Activated CD8-positive, alpha-beta T cell treated with anti-CD3 and anti-CD28 coated beads for 36 hours (primary cell): ENCODE measurements at places on chromosomes 16 and 17. TPM values are rescaled to one million over a fixed set of nuclear protein-coding genes. Genes with fewer than 3 reads are reported as not detected.

DNA sequence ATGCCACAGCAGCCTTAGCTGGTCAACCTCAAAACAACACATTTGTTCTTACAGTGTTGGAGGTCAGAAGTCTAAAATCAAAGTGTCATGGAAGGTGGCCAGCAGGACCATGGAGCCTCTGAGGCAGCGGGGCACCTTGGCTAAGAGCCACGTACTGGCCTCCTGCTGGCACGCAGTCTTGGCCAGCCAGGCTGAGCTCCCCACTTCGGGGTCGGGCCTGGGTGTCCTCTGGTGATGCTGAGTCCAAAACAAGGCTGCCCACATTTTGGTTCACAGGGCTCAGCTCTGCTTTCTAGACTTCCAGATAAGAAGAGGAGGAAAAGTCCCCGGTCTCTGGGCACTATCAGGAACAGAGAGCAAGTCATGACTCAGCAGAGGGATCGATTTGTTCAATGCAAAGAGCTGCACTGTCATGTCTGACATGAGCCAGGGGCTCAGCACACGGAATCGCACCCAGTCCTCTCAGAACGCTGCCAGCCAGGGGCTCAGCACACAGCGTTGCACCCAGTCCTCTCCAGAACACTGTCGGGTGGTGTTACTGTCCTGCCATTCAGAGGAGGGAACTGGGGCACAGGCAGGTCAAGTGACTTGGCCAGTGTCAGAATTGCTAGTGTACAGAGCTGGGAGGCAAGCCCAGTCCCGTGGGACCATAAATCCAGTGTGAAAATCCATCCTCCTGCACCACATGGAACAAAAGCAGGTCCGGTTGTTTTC is 2.5 kb downstream of the LGALS9 start:
- H3K27ac ChIP-seq, result no peak overlapping the region
- H3K36me3 ChIP-seq, result peaks cover 2% of the 10 kb centered on the region
- DNase-seq, result no peak
- no peak overlapping the region for H3K4me3 ChIP-seq
- H3K4me1 ChIP-seq, result peaks cover 25% of the 10 kb centered on the region

DNA sequence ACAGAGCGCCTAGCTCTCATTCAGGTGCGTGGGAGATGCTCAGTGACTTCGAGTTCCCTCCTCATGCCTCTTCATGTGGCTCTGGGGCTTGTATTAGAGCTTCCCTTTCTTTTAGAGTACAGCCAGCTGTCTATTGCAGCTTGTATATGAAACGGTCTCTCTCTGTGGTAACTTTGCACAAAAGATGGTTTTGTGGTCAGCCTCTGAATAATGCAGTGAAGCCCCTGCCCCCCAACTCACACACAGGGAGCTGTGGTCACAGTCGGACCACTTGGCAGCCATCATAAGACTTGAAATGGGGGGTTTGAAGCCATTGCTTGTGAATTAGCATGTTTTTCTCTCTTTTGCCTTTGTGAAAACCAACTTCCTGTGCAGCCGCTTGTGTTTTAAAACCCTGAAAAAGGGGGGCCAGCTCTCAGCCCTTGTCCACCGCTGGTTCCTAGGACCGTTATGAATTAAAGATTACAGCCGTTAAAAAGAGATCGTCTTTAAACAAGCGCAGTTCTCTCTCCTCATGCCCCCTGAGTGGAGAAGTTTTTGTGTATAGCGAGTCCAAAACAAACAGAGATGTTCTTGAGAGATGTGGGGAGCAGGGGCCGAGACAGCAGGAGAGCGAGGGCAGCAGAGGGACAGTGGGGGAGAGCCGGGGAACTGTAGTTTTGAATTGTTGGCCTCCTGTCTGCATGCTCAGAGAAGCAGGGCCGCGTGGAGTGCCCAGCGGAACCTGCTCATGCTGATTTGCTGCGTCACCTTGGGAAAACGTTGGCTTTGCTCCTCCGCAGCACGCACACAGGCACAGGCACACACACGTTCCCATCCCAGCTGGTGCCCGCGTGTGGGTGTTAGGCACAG is 199.0 kb downstream of the MSI2 start:
- no peaks in the 10 kb centered on the region for H3K27me3 ChIP-seq
- peak; percentile 81 for DNase-seq
- peaks cover 18% of the 10 kb centered on the region for H3K36me3 ChIP-seq
- H3K4me1 ChIP-seq, result peaks cover 68% of the 10 kb centered on the region
- H3K4me3 ChIP-seq, result peak overlapping the region; percentile 57
- H3K27ac ChIP-seq, result peak overlapping the region; percentile 94

The PIRT gene
- not detected for total RNA-seq

DNA sequence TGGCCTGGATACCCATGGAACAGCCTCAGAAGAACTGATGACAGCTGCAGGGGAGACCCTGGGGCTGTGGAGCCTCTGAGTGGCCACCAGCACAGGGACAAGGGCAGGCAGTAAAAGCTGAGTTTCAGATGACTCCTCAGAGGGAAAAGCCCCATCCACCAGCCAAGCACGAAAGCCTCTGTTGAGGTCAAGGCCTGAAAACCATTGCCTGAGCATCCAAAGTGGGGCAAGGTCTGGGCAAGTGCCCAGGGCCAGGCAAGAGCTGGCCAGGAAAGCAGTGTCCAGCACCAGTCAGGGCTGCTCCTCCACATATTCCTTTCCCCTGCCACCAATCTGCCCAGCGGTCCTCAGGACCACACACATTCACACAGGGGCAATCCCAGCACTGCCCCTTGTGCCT is 16.4 kb downstream of the ATP6V0D1 start:
- H3K4me3 ChIP-seq, result no peak overlapping the region
- no peak overlapping the region for H3K27ac ChIP-seq
- peaks cover 12% of the 10 kb centered on the region for H3K4me1 ChIP-seq
- DNase-seq, result no peak
- H3K27me3 ChIP-seq, result no peaks in the 10 kb centered on the region
- no peaks in the 10 kb centered on the region for H3K36me3 ChIP-seq

The LRRC75A gene
- total RNA-seq, result 2.3 TPM

GRCh38 chr17:8151120-8151640 is 1.0 kb downstream of the PER1 start:
- DNase-seq, result peak; percentile 91
- H3K27ac ChIP-seq, result peak overlapping the region; percentile 65
- H3K4me1 ChIP-seq, result peaks cover 38% of the 10 kb centered on the region
- H3K4me3 ChIP-seq, result no peak overlapping the region

DNA sequence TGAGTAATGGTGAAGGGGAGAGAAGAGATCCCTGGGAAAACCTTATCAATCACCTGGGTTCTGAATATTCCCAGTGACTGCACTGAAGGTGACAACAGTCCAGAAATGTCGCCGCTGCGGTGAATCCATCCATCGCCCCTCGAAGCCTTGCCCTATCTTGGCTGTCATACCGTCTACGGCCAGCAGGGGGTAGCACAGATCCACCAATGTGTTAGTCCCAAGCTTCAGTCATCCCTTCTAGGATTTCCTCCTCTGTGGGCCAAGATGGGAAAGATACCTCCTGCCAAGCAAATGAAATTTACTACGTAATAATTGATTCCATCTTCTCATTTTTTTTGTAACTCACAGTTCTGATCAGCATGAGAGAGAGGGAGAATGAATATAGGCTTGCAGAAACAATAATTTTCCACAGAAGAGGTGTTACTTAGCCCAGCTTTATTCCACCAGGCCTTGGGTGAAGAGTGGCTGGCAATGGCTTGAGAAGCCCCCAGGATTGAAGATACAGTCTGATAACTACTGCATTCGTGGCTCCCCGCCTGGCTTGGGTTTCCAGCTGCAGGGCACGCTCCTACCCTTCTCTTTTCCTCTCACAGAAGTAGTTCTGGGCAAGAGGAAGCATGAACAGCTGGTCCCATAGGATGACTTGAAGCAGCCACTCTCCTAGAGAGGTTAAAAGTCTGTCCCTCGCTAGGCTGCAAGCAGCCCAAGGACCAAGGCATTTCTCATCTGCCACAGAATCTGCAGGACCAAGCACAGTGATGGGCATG is 2.6 kb upstream of the FMNL1 start:
- H3K27ac ChIP-seq, result peak overlapping the region; percentile 63
- H3K4me3 ChIP-seq, result peak overlapping the region; percentile 94
- no peaks in the 10 kb centered on the region for H3K27me3 ChIP-seq
- peak; percentile 94 for DNase-seq
- H3K36me3 ChIP-seq, result peaks cover 64% of the 10 kb centered on the region
- peaks cover 26% of the 10 kb centered on the region for H3K4me1 ChIP-seq

DNA sequence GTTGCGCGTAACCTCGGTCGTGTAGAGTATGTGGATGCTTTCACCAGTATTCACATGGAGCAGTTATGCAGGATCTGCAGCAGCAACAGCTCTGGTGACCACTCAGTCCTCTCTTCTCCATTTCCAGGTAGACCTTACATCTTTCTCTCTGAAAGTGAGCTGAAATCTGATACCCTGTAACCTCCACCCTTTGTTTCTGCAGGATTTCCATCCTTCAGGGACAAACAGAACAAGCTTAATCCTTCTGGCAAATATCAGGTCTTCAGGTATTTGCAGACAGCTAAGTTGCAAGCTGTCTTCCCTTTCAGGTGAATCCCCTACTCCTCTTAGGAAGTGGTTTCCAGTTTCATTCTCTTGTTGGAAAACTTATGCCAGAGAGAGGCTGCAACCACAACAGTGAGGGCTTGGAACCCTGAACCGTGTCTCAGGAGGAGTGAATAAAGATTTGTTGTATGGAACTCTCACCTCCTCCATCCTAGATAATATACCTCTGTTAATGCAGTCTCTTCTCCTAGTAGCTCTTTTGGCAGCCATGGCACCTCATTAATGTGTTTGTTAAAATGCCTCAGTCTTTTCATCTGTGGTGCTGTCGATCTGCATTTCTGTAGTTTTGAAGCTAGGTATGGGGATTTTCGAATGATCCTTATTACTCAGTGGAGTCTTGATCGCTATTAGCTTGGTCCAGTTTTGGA is 172.5 kb downstream of the PRKCA start:
- H3K27ac ChIP-seq, result no peak overlapping the region
- no peak for DNase-seq
- H3K4me3 ChIP-seq, result no peak overlapping the region

DNA sequence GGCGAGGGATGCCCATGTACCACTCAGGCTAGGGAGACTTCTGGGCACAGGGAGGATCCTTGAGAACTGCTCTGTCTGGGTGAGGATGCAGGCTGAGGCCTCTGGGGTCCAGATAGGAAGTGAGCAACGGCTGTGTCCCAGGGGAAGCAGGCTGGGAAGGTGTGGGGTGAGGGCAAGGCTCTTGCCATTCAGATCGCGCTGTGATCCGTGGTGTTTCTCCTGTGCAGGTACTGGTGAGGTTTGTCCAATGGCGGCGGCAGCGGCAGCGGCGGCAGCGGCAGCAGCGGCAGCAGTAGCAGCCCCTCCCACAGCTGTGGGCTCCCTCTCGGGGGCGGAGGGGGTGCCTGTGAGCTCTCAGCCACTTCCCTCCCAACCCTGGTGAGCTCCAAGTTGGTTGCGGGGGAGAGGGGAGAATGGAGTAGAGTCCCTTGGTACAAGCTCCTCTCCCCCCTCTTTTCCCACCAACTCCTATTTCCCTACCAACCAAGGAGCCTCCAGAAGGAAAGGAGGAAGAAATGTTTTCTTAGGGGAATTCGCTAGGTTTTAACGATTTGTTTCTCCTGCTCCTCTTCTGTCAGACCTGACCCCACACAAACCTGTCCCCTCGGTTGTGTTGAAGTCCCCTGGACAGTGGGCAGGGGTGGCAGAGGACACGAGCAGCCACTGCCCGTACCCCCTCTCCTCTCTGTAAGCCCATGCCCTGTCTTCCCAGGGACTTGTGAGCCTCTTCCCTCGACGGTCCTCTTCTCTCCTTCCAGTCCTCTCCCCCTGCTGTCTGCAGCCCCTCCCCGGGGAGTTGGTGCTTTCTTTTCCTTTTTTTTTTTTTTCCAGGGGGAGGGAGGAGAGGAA is 1.9 kb upstream of the PRRT2 start:
- H3K4me3 ChIP-seq, result peak overlapping the region; percentile 90
- H3K27me3 ChIP-seq, result no peaks in the 10 kb centered on the region
- peaks cover 42% of the 10 kb centered on the region for H3K36me3 ChIP-seq
- H3K27ac ChIP-seq, result peak overlapping the region; percentile 89
- peak; percentile 76 for DNase-seq
- H3K4me1 ChIP-seq, result peaks cover 46% of the 10 kb centered on the region

The PLK1 gene
- total RNA-seq, result 85.8 TPM

DNA sequence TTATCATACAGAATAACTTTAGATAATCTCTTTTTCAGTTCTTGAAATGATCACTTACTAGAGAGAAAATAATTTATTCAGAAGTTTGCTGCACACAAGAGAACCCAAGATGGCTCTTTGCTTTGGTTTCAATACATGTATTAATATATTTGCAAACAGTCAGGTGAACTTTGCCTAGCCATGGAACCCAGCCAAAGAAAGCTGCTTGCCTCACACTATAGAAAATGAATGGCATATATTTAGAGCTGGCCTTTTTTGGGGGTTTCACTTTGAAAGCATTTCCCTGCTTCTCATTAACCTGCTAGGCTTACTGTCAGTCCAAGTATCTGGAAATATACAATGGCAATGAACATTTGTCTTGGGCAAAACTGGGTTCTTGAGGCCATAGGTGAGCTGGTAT is 75.3 kb downstream of the MRTFB start:
- no peak overlapping the region for H3K4me3 ChIP-seq
- no peaks in the 10 kb centered on the region for H3K4me1 ChIP-seq
- H3K27me3 ChIP-seq, result no peaks in the 10 kb centered on the region
- H3K36me3 ChIP-seq, result peaks cover 5% of the 10 kb centered on the region
- H3K27ac ChIP-seq, result no peak overlapping the region

DNA sequence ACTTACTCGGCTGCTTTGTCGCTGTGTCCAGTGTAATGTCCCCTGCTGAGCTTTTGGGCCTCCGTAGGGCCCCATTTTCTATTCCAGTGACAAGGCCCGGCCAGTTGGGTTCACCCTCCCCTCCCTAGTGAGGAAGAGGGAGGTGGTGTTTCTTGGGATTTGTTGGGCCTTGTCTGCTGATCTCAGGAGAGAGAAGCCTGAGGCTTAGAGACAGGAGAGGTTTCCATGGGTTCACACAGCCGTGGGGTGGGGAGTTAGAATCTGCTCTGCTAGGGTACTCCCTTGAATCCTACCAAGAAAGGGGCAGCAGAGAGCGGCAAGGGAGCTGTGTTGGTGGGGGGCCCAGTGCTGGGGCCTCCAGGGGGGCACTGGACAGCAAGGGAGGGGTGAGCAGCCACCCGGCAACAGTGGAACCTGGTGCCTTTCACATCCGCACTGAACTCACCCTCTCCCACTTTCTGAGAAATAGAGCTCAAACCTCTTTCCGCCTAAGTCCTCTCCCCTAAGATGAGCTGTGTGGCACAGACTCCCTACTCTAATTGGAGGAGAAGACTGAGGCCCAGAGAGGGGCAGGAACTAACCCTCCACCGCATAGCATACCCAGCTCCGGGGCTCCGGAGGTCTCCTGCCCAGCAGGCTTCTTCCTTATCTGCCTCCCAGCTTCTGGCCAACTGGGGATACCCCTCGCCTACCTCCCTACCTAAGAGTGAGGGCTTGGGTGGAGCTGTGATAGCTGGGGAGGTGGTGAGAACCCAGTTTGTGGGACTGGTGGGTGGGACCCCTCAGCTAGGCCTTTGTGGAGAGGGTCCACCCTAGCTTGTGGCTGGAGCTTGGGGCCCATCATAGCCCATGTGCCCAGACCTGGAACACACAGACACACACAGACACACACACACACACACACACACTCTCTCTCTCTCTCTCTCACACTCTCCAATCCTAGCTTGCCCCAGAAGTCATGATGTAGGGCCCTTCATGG is 6.8 kb downstream of the TBKBP1 start:
- no peaks in the 10 kb centered on the region for H3K27me3 ChIP-seq
- H3K36me3 ChIP-seq, result peaks cover 17% of the 10 kb centered on the region
- peak overlapping the region; percentile 93 for H3K27ac ChIP-seq
- H3K4me1 ChIP-seq, result peaks cover 82% of the 10 kb centered on the region
